ENCODE measurements at places on chromosomes 4 and X.

DNA sequence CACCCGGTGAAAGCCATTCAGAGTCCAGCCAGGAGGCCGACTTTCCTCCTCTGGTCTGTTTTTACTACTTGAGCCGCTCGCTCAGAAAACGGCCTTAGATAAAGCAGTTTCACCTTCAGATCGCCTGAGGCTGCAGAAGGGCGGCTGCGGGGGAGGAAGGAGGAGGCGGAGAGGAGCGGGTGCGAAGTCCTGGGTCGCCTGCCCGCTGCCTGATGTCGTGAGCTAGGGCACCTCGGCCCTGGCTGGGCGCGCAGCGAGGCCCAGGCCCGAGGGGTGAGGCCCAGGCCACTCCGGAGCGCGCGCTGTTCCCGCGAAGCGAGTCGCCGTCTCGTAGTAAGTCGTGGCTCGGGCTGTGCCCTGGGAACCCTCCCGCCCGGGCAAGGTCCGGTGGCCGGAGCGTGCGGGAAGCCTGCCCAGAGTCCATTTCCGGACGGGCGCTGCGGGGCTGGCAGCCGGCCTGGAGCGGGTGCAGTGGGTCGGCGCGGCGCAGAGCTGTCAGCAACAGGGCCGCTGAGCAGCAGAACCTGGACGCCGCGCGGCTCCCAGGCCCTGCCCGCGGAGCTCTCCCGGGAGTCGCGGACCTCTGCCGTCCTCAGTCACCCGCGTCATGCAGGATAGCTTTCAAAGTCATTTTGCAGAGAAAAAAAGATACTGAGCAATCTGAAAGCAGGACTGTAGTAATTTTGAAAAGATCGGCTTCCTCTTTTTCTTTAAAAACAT, 18.6 kb downstream of the TRIM2 start:
- no peak for DNase-seq

DNA sequence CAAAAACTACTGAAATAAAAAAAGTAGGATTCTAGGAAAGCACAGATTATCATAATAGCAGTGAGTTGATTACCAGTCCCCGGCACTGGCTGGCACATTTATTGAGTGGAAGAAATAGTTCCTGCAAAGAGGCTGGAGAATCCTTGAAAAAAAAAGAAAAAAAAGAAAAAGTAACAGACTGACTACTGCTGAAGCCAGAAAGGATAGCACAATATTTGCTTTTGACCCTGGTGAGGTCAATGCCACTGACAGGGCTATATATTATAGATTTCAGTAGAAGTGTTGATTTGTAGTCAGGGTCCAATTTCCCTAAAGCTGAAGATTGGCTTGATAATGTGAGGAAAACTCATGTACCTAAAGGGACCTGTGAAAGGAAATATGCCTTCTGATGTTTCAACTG, 64.7 kb downstream of the NDNF start:
- no peak for DNase-seq

- DNase-seq: no peak
Measured at GRCh38 chrX:112967903-112968302, 127.3 kb upstream of the AMOT start.

DNA sequence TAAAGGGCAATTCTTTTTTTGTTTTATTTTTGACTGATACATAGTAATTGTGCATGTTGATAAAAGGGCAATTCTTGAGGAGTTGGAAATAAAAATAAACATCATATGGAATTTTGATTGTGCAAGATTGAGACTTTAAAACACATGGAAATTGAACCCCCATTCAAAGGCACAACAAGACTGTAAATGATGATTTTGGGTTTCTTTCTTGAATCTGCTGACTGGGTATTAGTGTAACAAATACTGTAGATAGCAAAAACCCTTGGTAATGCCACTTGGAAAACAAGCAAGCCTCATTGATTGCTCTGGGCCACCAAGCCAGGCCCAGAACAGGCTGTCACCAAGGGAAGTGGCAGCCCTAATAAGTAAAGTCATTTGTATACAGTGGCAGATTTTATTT, 73.0 kb upstream of the ANXA3 start:
- DNase-seq: no peak

DNA sequence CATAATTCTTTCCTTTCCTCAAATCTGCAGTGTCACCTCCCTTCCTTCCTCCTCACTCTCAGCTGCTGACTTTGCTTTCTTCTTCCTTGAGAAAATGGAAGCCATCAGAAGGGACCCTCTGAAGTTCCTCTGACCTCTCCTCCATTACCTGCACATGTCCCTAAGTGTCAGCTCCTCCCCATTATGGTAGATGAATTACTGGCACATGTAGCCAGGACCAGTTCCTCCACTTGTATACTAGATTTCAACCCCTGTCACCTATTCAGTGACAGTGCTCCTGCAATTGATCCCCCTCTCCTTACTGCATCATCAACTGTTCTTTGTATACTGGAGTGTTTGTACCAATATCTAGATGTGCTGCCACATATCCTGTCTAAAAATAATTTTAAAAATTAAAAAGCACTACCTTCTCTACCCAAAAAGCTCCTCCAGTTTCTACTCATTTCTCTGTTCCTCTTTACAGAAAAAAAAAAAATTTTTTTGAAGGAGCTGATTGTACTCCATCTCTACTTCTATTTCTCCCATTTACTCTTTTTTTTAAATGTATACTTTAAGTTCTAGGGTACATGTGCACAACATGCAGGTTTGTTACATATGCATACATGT, 78.6 kb downstream of the CLCN5 start:
- no peak for DNase-seq

DNA sequence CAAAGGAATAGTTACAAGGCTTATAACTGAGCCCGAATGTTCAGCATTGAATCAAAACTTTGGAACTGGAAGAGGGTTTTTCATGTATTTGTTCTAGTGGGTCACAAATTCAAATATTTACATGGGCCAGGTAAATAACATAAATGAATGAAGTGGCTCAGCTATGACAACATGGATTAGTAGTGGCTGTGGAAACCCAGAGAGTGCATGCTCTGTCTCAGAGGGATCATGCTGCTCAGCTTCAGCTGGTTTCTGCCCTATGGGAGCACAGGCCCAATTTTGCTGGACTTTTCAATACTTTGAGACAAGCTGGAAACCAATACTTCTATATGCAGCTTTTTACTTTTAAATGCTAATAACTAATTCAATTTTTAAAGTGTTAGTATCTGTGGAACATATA, 394.0 kb upstream of the TEX13C start:
- no peak for DNase-seq

GRCh38 chr4:52051213-52051614, at the start of gene SPATA18:
TSS of gene SPATA18 (plus strand) at chr4:52051304. CDS start at chr4:52051705, 401 bp downstream.
- no peak for DNase-seq

GRCh38 chr4:15234856-15235126, 193.0 kb upstream of the C1QTNF7 start:
- no peak for DNase-seq

DNA sequence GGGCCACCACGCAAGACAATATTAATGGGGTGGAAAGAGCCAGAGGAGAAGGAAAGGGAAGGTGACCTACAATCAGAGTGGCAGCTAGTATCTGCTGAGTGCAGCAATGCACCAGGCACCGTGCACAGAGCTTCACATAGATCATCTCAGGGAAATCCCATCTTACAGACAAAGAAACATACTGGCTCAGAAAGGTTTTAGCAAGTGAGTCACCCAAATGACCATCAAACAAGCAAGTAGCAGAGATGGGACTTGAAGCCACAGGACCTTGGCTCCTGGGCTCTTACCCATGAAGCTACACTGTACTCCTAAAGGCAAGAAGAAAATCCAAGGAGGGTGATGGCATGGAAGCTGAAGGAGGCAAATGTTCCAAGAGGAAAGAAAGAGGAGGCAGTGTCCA, 6.8 kb downstream of the ANXA5 start:
- no peak for DNase-seq

- DNase-seq: no peak
Measured at GRCh38 chr4:105969575-105969974, 74.3 kb downstream of the NPNT start.

GRCh38 chrX:13829983-13830382, 13.1 kb upstream of the GPM6B start:
- DNase-seq: no peak

DNA sequence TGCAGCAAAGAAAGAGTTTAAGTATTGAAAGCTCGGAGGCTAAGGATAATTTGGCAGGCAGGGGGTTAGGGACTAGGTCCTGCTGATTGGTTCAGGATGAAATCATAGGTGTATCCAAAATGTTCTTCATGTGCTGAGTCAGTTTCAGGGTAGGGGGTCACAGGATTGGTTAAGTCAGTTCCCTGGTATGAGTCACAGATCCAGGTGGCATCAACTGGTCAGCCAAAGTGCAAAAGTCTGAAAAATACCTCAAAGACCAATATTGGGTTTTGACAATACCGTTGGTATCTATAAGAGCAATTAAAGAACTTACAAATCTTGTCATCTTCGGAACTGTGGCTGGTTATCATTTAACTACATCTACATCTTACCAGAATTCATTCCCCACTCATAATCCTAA, 25.6 kb upstream of the PRDM8 start:
- no peak for DNase-seq

DNA sequence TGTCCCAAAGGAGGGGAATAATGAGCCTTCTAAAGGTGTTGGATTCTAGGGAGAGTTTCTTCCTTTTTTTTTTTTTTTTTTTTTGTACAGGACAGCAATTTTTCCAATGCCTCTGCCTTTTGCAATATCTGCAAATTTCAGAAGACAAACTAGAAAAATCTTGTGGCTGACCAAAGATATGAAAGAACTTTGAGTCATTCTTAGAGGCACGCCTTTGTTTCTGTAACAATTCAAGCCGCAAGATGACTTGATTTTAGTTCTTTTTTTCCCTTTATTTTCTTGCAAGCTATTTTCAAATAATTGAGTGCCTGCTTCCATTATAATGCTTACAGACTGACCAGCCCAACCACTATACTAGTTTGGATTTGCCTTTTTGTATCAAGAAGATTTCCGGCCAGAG, 47.6 kb upstream of the UXT start:
- no peak for DNase-seq

GRCh38 chr4:82811838-82812341, 13.3 kb upstream of the SCD5 start:
- DNase-seq: no peak

DNA sequence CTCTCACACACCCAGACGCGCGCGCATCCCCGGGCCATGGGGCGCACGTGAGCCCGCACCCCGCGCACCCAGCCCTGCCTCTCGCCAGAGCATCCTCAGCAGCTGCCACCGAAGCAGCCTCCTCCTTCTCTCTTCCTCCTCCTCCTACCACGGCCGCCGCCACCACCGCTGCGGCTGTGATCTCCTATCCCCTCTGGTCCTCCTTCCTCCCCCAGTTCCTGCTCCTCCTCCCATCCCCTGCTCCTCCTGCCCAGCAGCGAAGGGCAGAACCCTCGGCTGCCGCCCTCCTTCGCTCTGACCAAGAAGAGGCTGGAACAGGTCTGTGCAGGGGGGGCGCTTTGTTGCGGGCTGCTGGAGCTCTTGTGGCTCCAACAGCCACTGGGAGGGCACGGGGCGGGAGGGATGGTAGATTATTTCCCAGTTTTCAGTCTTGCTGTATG, 148.7 kb upstream of the CHRDL1 start:
- no peak for DNase-seq

- no peak for DNase-seq
Measured at GRCh38 chr4:71830497-71831190, 46.8 kb upstream of the GC start.

GRCh38 chr4:54793856-54794422, 136.2 kb downstream of the KIT start:
- DNase-seq: no peak

DNA sequence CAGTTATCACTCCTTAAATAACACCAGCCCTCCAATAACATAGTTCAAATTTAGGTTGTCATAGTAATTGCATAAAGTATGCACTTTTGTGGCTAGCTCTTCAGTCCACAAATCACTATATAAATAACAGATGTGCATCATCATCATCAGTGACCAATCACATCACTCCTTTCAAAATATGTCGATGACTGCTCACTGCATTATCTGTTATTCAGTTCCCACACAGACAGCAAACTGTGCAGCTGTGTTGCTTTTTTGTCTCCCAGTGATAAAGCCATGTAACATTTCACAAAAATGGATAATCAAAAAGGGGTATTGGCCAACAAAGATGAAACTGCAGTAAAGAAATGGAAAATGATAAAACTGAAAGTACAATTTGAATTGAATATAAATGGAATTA, 205.4 kb downstream of the DCLK2 start:
- no peak for DNase-seq

GRCh38 chr4:76950956-76951671, 1.6 kb downstream of the SEPTIN11 start:
- DNase-seq: no peak

DNA sequence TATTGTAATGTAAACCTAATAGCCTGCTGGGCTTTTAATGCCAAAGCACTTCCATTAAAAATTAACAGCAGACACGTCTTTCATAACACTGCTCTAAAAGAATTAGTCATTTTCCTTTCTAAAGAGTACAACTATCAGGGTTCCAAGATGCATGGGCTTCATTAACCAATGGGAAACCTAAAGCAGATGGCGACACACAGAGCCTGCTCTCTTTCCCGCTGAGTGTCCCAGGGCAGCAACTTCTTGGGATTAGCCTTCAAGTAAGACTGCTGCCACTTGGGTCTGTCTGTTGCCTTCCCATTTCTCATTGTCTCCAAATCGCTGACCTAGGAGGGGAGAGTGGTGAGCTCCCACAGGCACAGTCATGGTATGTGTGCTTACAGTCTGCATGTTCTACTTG, 14.0 kb upstream of the PHKA2 start:
- no peak for DNase-seq

GRCh38 chr4:48255072-48255958, 14.3 kb downstream of the TEC start:
- DNase-seq: no peak

DNA sequence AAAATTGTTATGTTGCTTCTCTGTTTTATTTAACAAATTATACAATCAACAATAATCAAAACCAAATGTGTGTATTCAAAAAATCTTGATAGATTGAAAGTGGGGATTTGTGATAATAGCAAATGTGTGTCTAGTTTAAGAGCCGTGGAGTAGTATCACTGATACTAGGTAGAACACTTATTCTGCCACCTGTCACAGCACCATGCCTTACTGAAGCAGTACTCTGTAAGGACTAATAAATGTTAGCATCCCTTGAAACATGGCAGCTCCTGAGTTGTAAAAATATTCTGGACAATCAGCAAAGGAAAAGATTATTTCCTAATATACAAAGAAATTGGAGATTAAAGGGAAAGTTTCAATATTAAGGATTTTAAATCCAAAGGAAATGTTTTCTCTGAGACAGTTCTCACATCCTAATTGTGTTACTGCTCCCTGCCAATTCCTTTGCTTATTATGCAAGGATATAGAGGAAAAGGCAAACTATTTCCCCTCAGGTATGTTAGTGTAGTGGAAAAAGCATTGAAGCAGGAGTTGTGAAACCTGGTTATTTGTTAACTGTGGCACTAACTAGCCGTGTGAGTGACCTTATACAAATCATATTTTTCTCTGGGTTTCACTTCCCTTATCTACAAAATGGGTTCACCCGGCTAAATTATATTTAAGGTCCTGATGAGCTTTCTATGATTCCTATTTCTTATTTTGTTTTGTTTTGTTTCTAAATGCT, 303.1 kb downstream of the ARHGAP24 start:
- no peak for DNase-seq

All from stimulated activated CD4-positive, alpha-beta T cell treated with anti-CD3 and anti-CD28 coated beads, Interleukin-12 subunit alpha, Interleukin-12 subunit beta, amount 100 ng/mL, for 24 hours (primary cell).